Natural killer cell treated with Interleukin-12 subunit alpha and Interleukin-12 subunit beta and Interleukin-15 and Interleukin-18, amount 100 ng/mL, for 72 hours (primary cell): ENCODE measurements at places on chromosomes 16 and 17. TPM values are rescaled to one million over a fixed set of nuclear protein-coding genes. Genes with fewer than 3 reads are reported as not detected.
A peak's percentile ranks its signal among the peaks of the same experiment; 100 is the strongest.

The RAB11FIP4 gene
- total RNA-seq: 21.6 TPM

GRCh38 chr16:25109643-25110042 lies 1.9 kb upstream of the LCMT1 start:
- no peaks in the 10 kb centered on the region for H3K27me3 ChIP-seq
- H3K36me3 ChIP-seq: no peaks in the 10 kb centered on the region
- H3K27ac ChIP-seq: peak overlapping the region; percentile 88
- H3K4me3 ChIP-seq: peak overlapping the region; percentile 87
- DNase-seq: no peak
- peaks cover 52% of the 10 kb centered on the region for H3K4me1 ChIP-seq

DNA sequence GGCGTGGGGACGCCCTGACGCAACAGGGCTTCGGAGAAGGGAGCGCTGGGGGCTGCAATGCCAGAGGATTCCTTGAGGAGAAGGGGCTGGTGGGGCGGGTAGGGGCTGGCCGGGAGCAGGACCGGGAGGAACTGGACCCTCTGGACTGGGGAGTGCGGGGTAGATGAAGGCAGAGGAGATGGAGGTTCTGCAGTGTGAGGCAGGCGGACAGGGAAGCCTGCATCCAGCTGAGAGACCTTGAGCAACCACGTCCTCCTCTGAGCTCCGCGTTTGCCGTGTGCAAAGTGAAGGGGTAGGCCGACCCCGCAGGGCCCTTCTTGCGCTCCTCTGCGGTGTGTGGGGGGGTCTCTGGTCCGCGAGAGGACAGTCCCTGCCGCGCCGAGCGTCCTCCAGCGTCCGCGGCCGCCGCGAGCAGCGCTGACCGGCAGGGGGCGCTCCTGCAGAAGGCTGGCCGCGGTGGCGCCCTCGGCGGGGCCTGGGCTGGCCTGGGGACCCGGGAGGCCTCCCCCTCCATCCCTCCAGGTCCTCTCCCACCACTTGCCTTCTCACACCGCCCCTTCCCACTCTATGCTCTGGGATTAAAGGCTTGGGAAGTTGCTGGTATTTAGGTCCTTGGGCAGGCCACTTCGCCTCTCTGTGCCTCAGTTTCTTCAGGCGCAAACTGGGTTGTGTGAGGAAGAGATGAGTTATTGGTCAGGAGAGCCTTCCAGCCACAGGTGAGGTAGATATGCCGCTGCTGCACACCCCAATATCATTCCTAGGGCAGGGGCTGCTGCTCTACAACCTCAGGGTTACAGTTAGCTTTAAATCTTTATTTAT lies 9.6 kb upstream of the WNT9B start:
- H3K4me3 ChIP-seq: no peak overlapping the region
- H3K27ac ChIP-seq: no peak overlapping the region
- peaks cover 16% of the 10 kb centered on the region for H3K36me3 ChIP-seq
- peaks cover 25% of the 10 kb centered on the region for H3K27me3 ChIP-seq

DNA sequence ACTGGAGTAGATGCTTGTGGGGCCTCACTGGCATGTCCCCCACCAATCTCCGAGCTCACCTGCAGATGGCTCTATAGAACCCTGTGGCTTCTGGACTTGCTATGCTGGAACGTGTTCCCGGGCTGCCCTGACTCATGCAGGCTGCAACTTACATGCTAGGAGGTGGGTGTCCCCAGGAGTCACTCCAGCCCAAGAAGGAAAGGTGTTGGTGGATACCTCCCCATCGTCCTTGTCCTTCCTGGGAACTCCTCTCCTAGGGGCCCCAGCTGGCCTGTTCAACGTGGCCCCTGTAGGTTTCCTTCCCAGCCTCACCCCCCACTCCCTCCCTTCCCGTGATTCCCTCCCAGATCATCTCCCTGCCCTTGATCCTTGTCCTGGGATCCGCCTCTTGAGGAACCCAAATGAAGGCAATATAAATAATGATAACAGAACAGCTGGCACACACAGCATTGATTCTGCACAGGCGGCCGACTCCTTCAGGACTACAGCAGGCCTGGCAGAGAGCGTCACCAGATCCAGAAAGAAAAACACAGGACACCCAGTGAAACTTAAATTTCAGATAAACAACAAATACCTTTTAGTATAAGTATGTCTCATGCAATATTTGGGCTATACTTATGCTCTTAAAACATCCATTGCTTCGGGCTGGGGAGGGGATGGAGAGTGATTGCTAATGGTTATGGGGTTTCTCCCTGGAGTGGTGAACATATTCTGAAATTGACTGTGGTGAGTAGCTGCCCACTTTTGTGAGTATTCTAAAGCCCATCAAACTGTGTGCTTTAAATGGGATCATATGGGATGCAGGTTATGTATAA lies 221.1 kb upstream of the GSE1 start:
- H3K36me3 ChIP-seq: no peaks in the 10 kb centered on the region
- H3K27me3 ChIP-seq: peaks cover 15% of the 10 kb centered on the region
- no peak overlapping the region for H3K4me3 ChIP-seq
- no peak overlapping the region for H3K27ac ChIP-seq
- no peaks in the 10 kb centered on the region for H3K4me1 ChIP-seq

- no peaks in the 10 kb centered on the region for H3K4me1 ChIP-seq
- DNase-seq: no peak
- H3K27ac ChIP-seq: no peak overlapping the region
Measured at GRCh38 chr17:81071761-81072741, 37.1 kb downstream of the BAIAP2 start.

The TRAPPC2L gene
- 37.8 TPM for total RNA-seq

DNA sequence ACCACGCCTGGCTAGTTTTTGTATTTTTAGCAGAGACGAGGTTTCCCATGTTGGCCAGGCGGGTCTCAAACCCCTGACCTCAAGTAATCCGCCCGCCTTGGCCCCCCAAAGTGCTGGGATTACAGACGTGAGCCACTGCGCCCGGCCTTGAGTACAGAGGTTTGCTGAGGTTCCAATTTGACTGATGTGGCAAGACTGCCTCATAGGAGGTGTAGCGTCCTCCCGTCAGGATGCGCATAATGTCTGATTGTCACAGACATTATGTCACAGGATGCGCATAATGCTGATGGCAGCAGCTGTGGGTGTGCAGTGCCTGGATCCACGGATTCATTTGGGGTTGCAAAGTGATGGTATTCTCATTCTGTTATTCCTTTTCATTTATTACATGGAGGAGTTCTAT lies 45.2 kb downstream of the HAPSTR1 start:
- H3K27me3 ChIP-seq: no peaks in the 10 kb centered on the region
- no peaks in the 10 kb centered on the region for H3K36me3 ChIP-seq
- DNase-seq: no peak
- no peak overlapping the region for H3K4me3 ChIP-seq
- peaks cover 32% of the 10 kb centered on the region for H3K4me1 ChIP-seq

The UNKL gene
- total RNA-seq: 72.1 TPM

DNA sequence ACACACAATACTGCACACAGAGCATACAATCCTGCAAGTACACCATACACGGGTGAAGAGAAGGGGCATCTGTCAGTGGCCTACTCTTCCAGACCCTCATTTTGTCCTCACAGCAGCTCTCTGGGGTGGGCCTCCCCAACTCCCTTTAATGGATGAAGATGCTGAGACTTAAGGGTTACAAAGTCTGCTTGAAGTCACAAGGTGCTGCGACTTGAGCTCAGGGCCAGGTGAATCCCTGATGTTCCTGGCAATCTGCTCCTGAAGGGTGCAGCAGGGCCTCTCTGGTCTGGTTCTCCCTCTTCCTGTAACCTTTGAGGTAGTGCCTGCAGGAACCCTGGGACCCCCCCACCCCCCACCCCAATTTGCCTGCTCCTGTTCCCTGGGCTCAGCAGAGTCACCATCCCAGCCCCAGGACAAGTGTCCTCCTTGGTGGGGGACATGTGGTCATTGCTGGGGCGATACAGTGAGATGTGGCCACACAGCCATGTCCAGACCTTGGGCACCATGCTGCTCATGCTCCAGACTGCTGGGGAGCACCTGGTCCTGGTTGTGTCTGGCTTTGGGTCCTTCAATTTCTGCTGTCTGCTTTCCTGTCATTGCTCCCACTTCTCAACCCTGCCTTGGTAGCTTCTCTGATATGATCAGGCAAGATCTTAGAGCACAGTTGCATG lies 107.5 kb downstream of the METRNL start:
- H3K27ac ChIP-seq: no peak overlapping the region
- DNase-seq: no peak
- H3K27me3 ChIP-seq: peaks cover 7% of the 10 kb centered on the region
- no peak overlapping the region for H3K4me3 ChIP-seq

DNA sequence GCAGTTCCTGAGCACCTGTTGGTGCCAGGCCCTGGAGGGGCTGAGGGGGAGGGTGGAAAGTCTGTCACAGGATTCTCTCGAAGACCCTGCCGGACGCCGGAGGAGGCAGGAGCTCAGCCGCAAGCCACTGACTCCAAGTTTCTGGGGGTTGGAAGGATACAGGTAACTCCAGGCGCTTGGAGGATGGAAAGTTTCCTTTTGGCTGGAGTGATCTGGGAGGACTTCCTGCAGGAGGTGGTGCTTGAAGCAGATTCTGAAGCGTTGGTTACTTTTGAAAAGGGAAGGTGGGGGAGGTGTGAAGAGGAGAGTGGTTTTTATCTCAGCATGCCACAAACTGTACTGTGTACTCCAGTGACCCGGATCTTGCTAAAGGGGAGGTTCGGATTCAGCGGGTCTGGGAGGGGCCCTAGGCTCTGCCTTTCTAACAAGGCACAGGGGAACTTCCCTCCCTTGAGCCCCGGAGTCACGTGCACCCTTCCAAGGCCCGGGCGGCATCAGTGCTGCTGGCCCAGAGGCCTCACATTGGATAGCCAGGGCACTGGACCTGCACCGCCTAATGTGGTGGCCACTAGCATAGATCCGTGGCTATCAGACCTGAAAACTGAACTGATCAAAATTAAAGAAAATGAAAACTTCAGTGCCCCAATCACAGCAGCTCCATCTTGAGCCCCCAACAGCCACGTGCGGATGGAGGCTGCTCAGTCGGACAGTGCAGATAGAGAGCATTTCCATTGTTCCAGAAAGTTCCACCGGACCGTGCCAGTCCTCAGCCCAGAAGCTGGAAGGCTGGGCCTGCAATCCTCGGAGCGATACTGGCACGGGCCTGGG lies 42.2 kb upstream of the GSE1 start:
- peak; percentile 81 for DNase-seq
- H3K4me3 ChIP-seq: peak overlapping the region; percentile 94
- no peaks in the 10 kb centered on the region for H3K27me3 ChIP-seq
- H3K36me3 ChIP-seq: no peaks in the 10 kb centered on the region

- H3K4me3 ChIP-seq: peak overlapping the region; percentile 85
- peak; percentile 87 for DNase-seq
- H3K27me3 ChIP-seq: peaks cover 11% of the 10 kb centered on the region
- peak overlapping the region; percentile 39 for H3K27ac ChIP-seq
- H3K4me1 ChIP-seq: peaks cover 11% of the 10 kb centered on the region
- no peaks in the 10 kb centered on the region for H3K36me3 ChIP-seq
Measured at GRCh38 chr17:74981979-74982662, 5.3 kb upstream of the CDR2L start.

GRCh38 chr17:41563607-41564170 lies 8.2 kb downstream of the KRT9 start:
- no peak overlapping the region for H3K4me3 ChIP-seq
- no peaks in the 10 kb centered on the region for H3K36me3 ChIP-seq
- no peak overlapping the region for H3K27ac ChIP-seq
- DNase-seq: no peak
- peaks cover 14% of the 10 kb centered on the region for H3K4me1 ChIP-seq

GRCh38 chr17:80080081-80080480 lies 21.3 kb upstream of the GAA start:
- no peaks in the 10 kb centered on the region for H3K36me3 ChIP-seq
- DNase-seq: no peak
- H3K27me3 ChIP-seq: peaks cover 3% of the 10 kb centered on the region
- H3K4me1 ChIP-seq: peaks cover 5% of the 10 kb centered on the region

DNA sequence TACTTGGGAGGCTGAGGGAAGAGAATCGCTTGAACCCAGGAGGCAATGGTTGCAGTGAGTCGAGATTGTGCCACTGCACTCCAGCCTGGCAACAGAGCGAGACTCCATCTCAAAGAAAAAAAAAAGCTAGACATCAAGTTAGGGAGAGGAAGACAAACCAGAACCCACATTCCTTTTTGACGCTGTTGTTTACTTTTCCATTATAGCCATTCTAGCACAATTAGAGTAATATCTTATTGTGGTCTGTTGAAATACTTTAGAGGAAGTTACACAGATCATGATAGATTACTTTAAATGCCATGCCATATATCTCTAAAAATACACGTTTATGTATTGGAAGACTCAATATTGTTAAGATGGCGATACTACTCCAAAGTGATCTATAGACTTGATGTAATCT lies 16.5 kb upstream of the ABCC1 start:
- H3K36me3 ChIP-seq: no peaks in the 10 kb centered on the region
- peaks cover 7% of the 10 kb centered on the region for H3K27me3 ChIP-seq
- H3K4me3 ChIP-seq: no peak overlapping the region

The TEX14 gene
- 0.12 TPM for total RNA-seq

The PPM1E gene
- total RNA-seq: not detected

DNA sequence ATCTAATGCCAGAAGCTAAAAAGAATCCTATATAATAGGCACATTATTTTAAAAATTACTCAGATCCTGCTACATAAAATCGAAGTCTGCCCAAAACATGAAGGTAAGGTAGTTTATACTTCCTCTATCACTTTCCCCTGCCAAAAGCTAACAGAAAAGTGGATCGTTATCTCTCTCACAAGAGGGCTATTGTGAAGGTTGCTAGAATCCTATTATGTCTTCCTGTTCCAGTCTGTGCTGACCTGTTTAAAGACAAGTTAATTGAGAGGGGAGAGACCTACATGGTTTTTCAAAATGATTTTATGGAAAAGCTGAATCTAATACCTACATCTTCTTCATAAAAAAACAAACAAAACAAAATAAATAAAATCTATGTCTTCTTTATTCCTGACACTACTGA lies 1410.9 kb upstream of the CDH8 start:
- H3K4me3 ChIP-seq: no peak overlapping the region
- H3K27ac ChIP-seq: no peak overlapping the region
- DNase-seq: no peak

GRCh38 chr17:67025216-67025792 lies 19.1 kb upstream of the CACNG1 start:
- no peaks in the 10 kb centered on the region for H3K36me3 ChIP-seq
- DNase-seq: no peak
- H3K27me3 ChIP-seq: no peaks in the 10 kb centered on the region
- H3K4me3 ChIP-seq: no peak overlapping the region
- H3K4me1 ChIP-seq: no peaks in the 10 kb centered on the region
- H3K27ac ChIP-seq: no peak overlapping the region

The C16orf89 gene
- not detected for total RNA-seq

- no peak overlapping the region for H3K4me3 ChIP-seq
- H3K27me3 ChIP-seq: peaks cover 34% of the 10 kb centered on the region
- DNase-seq: no peak
- H3K4me1 ChIP-seq: no peaks in the 10 kb centered on the region
- no peak overlapping the region for H3K27ac ChIP-seq
- H3K36me3 ChIP-seq: no peaks in the 10 kb centered on the region
Measured at GRCh38 chr17:8552577-8553320, 77.8 kb downstream of the MYH10 start.

DNA sequence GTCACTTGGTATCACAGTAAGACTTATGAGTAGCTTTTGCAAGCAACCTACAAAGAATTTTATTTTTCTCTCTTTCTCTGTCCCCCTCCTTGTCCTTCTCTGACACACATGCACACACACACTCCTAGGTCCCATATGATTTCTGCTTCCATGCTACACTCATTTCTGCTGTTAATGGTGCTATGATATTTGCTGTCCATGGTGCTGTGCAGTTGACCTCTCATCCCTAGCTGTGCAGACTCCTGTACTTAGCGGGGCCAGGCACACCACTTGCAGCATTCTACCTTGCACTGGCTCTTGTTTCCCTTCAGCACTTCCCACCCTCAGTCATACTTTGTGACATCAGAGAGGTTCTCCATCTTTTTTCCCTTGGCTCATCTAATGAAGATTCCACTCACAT lies 158.9 kb upstream of the CNTNAP4 start:
- no peak overlapping the region for H3K27ac ChIP-seq
- H3K4me3 ChIP-seq: no peak overlapping the region
- DNase-seq: no peak
- H3K36me3 ChIP-seq: no peaks in the 10 kb centered on the region
- no peaks in the 10 kb centered on the region for H3K4me1 ChIP-seq
